CD4-positive, alpha-beta T cell treated with Interleukin-1 beta for 1 hour (primary cell): ENCODE measurements at places on chromosomes 1 and 21.
A peak's percentile ranks its signal among the peaks of the same experiment; 100 is the strongest.

GRCh38 chr1:36327421-36328087 lies 4.1 kb upstream of the EVA1B start:
- DNase-seq, result no peak

- peak; percentile 9 for DNase-seq
These were observed 324.8 kb downstream of the VAV3 start for GRCh38 chr1:107640207-107640606.

GRCh38 chr21:41130883-41131282 lies 37.1 kb upstream of the BACE2 start:
- DNase-seq, result no peak

DNA sequence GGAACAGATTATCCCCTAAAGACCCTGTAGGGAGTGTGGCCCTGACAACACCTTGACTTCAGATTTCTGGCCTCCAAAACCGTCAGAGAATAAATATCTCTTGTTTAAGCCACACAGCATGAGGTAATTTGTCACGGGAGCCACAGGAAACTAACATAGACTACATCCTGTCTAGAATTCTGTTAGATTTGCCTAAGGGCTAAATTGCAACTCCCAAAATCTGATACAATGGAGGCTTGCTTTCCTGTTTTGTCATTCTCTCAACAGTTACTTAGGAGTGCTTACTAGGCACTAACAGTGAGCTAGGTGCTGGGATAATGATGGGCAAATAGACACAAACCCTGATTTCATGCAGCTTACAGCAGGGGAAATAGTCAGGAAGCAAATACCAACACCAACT lies 141.6 kb downstream of the MIS18A start:
- DNase-seq, result no peak

DNA sequence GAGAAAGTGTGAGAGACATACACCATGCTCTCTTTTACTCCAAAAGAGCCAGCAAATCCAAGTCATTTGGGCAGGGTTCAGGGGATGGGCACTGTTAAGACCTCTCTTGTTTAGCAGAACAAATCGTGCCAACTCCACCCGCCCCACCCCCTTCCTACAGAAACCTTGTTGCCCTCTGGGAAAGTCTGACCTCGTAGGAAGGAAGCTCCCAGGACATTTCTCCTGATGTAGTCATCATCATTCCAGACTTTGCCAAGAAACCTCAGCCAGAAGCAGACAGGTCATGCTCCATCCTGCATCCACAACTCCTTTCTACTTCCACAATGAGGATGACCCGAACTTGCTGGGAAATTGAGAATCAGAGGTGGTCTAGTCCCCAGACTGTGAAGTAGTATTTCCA lies 57.7 kb downstream of the UBE2T start:
- no peak for DNase-seq

GRCh38 chr1:186738926-186739325 lies 58.7 kb upstream of the PTGS2 start:
- DNase-seq, result no peak

DNA sequence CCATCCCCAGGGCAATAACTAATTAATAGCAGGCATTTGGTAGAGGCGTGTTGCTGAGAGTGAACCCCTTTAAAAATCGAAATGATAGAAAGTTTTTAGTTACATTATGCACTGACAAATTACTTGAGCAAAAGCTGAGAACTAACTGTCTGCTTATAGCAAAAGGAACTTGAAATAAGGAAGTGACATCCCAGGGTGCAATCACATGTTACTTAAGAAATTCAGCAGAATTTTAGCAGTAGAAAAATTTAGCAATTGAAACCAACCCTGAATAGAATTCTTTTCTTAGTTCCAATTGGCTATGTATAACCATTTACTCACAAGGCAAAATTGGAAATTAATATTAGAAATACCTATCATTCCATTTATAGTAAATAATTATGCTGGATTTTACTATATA lies 139.5 kb upstream of the SAMSN1 start:
- no peak for DNase-seq

- DNase-seq, result no peak
These were observed 184.4 kb upstream of the KCNK2 start for GRCh38 chr1:214898161-214898560.

DNA sequence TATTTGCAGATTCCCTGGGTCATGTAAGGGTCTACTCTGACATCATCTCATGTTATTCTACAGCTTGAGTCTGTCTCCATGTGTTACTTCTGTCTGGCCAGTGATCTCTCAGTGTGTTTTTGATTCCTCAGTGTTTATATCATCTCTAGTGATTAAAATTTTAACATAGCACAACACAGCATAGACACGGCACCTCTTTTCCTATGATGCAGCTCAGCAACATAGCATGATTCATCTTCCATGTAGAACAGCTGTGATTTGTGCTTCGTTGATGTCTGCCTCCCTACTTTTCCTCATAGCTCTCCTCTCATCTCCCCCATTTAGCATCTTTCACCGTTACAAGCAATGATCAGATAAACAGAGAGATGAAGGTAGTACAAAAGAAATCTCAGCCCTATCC lies 163.9 kb upstream of the DPT start:
- no peak for DNase-seq

- DNase-seq, result no peak
These were observed 23.6 kb downstream of the TLCD4 start for GRCh38 chr1:95140791-95141190.

DNA sequence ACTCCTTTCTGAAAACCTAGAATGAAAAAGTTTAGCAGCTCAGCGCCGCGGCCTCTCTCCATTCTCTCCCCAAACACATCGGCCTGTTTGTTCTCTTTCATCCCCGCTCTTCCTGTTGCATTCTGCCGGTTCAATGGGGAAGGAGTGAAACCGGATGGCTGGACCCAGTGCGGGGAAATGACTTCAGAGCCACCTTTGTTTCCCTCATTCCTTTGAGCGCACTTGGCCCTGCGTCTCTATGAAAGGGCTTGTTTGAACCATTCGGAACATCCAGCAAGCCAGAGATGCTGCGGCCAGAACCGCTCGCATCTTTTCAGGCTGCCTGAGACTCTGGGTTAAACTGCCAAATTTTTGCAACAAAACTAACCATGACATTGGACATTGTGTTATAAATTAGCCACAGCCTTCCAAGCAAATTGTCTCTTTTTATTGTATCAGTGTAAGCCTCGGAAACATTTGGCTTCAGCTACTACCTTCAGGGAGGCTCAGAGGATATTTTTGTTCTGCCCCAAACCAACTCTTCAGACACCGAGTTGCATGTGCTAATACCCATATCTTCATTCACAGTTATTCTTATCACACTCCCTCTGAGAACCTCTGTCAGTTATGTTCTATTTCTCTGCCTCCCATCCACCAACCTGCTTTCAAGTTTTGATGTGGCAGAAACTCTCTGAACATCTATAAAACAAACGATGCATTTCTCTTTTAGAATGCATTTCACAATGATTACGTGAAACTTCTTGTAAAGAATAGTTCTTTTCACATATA lies 5.1 kb upstream of the OLIG1 start:
- DNase-seq, result no peak
